Astrocyte of the cerebellum (primary cell): ENCODE measurements at places on chromosomes 11 and 22.

- DNase-seq, result no peak
These were observed 133.5 kb downstream of the MYO18B start for GRCh38 chr22:25875461-25875860.

GRCh38 chr11:77111277-77111676 lies 8.6 kb downstream of the OMP start:
- DNase-seq, result no peak

- DNase-seq, result no peak
These were observed 170.0 kb downstream of the NCAM1 start for GRCh38 chr11:113131036-113131775.

GRCh38 chr11:6565988-6566703 lies 37.3 kb downstream of the RRP8 start:
- DNase-seq, result no peak

DNA sequence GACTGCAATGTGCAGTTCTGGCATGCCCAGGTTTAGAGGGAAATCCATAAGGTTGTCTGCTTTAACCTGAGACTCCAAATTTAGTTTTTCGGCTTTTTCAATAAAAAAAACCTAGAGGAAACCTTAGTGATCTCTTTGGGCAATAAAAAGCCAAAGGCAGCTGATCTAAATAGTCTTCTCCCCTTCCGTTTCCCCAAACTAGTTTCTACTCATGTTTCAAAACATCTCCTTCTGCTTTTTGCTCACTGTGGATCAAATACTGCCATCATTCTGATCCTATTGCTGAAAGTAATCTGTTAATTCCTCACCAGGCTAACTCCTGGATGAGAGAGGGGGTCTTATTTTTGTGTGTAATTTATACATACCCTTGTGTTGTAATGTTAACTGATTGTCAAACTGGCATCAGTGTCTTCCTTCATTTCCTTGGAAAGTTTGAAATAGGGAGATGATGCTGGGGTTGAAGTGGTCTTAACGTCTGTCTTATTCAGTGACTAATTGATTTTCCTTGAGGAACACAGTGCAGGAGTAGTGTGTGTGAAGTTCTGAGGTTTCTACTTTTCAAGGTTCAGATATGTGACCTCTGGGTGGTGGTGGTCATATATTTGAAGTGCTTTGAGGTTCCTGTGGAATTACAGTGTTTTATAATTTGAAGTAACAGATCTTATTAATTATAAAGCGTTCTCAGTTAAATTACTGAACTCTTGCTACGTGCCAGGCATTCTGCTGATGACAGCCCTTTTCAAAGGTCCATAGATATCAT lies 55.0 kb downstream of the ARHGAP42 start:
- DNase-seq, result no peak

DNA sequence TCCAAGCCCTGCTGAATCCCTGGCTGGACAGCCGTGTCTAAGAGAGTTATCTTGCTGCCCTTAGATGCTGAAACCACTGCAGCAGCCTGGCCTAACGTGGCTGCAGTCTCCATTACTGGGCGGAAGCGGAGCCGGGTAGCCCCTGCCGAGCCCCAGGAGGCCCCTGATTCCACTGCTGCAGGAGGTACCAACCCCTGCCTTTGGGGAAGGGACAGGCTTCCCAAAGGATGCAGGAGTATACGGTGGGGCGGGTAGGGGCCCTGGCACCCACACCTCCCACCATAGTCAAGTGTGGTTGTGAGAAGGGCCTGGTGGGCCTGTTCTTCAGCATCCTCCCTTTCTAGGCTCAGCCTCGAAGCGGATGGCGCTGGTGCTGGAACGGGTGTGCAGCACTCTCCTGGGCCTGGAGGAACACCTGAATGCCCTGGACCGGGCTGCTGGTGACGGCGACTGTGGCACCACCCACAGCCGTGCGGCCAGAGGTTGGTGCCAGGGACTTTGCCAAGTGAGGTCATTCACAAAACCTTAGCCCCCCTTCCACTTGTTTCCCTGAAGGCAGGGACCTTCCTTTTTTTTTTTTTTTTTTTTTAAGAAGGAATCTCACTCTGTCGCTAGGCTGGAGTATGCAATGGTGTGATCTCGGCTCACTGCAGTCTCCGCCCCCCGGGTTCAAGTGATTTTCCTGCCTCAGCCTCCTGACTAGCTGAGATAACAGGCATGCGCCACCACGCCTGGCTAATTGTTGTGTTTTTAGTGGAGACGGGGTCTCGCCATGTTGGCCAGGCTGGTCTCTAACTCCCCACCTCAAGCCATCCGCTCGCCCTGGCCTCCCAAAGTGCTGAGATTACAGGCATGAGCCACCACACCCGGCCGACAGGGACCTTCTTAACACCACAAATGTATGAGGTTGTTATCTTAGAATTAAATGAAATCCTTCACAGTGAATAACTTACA lies 11.0 kb downstream of the TKFC start:
- no peak for DNase-seq

DNA sequence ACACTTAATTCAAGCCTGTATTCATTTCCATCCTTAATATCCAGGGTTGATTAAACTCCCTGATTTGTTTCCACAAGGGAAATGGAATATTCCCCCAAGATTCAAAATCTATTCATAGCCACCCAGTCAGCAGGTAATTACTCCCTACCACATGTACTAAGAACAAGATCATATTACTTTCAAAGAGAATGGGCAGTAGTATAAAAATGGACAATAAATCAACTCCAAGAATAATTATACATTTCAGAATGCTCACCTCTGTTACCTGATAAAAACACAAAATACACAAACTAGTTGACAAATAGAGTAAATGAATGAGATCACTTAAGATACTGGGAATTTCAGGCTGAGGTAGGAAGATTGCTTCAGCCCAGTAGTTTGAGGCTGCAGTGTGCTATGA lies 8.5 kb upstream of the FEZ1 start:
- no peak for DNase-seq

GRCh38 chr11:124751391-124751740 lies 689 bp downstream of the VSIG2 start:
- no peak for DNase-seq

GRCh38 chr11:113623114-113623513 lies 83.0 kb downstream of the TMPRSS5 start:
- DNase-seq, result no peak

DNA sequence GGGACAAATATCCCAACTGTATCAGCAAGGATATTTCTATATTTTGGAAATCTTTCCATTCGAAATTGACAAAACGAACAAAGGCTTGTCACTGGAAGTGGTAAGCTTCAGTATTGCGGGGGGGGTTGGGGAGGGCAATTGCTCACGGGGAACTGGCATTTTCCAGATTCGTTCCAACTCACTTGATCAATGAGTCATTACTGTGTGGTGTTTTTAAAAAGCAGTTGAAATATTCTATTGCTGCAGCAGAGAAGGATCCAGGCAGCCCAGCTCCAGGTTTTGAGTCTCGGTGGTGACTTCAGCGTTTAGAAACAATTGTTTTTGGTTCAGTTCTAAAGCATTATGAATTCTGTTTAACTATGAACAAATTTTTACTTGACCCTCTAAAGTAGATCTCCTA lies 33.8 kb upstream of the FBLN1 start:
- no peak for DNase-seq

- no peak for DNase-seq
These were observed 18.7 kb upstream of the DBX1 start for GRCh38 chr11:20178976-20179375.

- DNase-seq, result no peak
These were observed 24.1 kb downstream of the LARGE1 start for GRCh38 chr22:33896154-33896553.

GRCh38 chr11:43772733-43773132 lies 92.2 kb downstream of the HSD17B12 start:
- DNase-seq, result no peak

DNA sequence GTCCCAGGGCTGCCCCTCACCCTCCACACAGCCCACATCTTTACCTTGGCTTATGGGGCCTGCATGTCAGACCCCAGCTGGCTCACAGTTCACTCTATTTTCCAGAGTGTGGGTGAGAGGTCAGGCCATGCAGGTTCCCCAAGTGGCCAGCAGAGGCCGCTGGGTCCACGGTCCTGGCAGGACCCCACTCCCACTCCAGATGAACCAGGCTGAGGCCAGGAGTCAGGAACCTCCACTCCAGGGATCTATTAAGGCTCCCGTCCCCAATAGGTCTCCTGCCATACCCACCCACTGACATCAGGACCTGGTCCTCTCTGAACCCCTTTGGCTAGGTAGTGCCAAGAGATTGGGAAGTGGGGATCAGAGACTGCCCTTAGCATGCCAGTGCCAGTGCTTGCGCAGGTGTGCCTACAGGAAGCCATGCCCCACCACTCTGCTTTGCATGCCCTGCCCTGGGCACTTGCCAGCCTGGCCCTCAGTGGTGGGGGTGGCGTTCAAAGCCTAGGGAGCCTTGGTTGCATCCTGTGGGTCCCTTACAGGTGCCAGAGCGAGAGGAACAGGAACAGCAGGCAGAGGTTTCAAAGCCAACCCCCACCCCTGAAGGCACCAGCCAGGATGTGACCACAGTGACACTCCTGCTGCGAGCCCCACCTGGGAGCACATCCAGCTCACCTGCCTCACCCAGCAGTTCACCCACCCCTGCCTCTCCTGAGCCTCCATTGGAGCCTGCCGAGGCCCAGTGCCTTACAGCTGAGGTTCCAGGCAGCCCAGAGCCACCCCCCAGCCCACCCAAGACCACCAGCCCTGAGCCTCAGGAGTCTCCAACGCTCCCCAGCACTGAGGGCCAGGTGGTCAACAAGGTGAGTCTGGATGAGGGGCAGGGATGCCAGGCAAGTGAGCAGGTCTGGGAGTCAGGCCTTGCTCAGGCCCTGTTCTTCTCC lies 8.3 kb downstream of the SMTN start:
- DNase-seq, result no peak

GRCh38 chr22:26360169-26360885 lies 68.7 kb upstream of the ASPHD2 start:
- peak; percentile 62 for DNase-seq

DNA sequence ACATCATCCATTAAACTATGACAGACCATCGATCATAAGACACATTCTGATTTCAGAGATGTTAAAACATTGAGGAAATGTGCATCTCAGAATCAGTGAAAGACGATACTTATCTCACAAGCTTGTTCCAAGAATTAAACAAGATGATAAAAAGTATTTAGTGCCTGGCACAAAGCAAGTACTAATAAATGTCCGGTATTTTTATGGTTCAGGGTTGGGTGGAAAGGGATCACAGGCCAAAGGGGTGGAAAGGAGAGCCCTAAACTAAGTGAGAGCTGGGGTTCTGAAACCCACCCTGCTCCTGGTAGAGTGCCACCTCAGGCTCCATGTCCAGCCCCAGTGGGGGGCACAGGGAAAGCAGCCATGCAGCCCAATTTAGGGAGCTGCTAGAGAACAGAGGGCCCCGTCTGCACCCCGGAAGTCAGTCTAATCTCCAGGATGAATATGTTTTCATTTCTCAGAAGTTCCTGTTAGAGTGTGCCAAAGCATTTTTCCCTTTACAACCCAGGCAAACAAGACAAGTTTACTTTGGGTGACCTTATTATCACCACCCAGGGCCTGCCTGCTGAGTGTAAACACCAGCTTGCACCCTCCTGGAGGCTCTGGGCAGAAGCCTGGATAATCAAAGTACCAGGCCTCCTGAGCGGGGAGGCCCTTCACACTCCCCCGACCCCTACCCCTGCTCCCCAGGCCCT lies 3.8 kb upstream of the CREB3L1 start:
- DNase-seq, result no peak

DNA sequence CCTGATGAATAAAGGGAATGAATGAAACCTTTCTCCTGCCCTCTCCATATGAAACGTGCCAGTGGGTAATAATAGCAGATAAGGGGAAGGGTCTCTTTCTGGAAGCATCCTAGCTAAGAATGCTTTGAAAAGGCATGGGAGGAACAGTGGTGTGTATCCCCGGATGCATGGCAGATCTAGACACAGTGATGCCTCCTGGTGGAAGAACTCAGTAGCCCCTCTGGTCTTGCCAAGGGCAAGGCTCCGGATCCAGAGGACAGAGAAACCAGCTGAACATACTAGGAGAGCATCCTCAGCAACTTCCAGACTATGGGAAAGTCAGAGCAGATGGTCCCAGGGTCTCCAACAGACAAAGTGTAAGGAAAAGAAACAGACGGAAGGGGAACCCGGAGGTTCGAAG lies 6.4 kb downstream of the BAIAP2L2 start:
- DNase-seq, result no peak

GRCh38 chr11:63621071-63621470 lies 6.8 kb upstream of the PLAAT3 start:
- DNase-seq, result no peak

- no peak for DNase-seq
These were observed 1495.7 kb downstream of the TBC1D22A start for GRCh38 chr22:48258064-48258701.

GRCh38 chr11:111945198-111945597 lies 8.1 kb downstream of the DIXDC1 start:
- no peak for DNase-seq

DNA sequence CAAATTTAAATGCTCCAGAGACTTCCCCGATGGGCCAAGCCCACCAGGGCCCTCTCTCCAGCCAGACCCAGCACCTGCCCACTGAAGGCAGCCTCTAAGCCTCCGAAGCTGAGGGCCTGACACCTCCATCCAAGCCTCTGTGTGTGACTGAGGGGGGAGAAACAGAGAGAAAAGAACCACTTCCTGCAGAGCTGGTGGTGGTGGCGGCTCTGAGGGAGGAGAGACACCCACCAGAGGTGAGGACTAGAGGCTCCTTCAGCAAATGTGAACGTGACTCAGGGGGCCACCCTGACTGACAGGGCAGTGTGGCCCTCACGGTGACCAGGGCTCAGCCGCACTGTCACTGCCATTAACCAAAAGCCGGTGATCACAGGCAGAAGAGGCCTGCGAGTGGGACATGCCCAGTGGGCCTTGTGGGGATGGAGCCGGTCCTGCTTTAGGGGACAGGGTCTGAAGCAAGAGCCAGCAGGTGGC lies 31.0 kb upstream of the CD5 start:
- DNase-seq, result no peak

DNA sequence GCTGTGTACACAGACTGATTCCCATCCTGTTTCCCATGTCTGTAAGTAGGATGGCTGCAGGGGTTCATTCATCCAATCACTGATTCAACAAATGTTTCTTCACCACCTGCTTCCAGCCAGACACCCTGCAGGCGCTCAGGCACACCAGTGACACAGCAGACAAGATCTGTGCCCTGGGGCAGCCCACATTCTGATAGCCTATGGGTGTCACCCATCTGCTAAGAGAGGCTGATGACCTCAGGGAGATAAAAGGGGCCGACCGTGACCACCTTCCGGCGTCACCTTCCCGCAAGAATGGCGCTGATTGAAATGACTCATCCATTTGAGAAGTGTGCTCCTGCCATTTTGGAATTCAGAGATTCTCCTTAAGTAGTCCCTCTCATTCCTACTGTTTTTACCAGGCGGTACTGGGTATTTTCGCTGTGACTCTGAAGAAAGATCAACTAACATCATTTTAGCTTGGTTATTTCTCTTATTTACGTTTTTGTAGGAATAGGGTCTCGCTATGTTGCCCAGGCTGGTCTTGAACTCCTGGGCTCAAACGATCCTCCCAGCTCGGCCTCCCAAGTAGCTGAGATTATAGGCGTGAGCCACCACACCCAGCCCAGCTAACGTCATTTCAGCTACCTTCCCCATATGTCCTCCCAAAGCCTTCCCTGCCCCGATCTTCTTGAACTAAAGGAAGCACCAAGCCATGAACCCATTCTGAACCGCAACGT lies 73.2 kb upstream of the BID start:
- no peak for DNase-seq
